ENCODE measurements at places on chromosomes 16 and 17.

DNA sequence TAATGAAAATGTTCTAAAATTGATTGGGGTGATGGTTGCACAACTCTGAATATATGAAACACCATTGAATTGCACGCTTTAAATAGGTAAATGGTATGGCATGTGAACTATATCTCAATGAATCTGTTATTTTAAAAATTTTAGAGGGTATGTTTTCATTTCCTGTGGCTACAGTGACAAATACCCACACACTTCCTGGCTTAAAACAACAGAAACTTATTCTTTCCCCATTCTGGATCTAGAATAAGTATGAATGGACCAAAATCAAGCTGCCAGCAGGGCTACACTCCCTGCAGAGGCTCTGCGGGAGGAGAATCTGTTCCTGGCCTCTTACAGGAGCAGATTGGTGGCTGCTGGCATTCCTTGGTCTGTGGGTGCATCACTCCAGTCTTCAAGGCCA lies 11.3 kb upstream of the PECAM1 start:
- no peak for DNase-seq

DNA sequence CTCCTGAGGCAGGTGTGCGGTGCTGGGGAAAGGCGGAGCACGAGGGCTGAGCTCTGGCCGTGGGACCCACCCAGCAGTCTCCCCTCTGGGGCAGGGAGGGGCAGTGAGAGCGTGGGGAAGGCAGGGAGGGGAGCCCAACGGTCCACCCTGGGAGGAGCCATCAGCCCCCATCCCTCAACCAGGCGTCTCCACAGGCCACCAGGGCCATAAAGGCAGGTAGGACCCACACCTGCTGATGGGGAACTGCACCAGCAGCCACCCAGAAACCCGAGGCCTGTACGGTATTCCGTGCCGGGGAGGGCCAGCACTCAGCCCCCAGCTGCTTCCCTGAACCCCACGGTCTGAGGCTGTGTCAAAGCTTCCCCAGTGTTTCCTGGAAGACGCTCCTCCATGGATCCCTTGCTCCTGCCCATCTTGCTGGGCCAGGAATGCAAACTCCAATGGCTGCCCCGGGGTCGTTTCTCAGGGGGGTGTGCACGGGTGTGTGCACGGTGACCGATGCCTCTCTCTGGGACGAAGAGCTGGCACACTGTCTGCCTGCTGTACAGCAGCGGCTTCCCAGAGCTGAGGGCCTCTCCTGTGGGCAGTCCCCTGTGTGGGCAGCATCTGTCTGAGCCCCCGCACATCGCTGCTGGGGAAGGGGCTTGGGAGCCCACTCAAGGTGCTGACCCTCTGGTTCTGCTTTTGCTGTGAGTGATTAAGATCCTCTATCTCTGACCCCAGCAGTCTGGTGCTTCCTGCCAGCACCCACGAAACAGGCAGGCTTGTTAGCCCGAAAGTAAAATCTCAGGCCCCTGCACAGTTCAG lies 17.2 kb upstream of the METRNL start:
- DNase-seq = no peak

DNA sequence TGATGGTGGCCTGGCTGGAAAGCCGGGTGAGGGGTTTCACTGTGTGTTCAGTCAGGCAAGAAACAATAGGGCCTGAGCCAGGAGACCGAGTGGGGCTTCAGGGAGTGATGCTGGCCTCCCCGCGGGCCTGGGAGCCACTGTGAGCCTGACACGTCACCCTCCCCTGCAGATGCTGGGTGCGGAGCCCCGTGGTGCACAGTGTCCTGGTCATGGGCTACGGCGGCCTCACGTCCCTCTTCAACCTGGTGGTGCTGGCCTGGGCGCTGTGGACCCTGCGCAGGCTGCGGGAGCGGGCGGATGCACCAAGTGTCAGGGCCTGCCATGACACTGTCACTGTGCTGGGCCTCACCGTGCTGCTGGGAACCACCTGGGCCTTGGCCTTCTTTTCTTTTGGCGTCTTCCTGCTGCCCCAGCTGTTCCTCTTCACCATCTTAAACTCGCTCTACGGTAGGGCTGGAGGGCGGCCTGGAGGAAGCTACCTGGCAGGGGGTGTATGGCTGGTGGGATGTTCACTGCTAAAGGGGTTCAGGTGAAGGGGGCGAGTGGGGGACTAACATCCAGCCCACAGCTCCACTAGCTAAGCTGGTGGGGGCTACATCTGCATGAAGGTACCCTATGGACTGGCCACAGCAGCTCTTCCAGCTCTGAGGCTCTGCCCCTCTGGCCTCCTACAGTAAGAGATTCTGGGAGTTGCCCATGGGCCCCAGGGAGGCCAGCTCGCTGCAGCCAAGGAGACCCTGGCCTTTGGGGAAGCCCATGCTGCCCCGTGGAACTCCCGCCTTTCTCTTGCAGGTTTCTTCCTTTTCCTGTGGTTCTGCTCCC lies 32.4 kb downstream of the ADGRG5 start:
- DNase-seq = no peak

DNA sequence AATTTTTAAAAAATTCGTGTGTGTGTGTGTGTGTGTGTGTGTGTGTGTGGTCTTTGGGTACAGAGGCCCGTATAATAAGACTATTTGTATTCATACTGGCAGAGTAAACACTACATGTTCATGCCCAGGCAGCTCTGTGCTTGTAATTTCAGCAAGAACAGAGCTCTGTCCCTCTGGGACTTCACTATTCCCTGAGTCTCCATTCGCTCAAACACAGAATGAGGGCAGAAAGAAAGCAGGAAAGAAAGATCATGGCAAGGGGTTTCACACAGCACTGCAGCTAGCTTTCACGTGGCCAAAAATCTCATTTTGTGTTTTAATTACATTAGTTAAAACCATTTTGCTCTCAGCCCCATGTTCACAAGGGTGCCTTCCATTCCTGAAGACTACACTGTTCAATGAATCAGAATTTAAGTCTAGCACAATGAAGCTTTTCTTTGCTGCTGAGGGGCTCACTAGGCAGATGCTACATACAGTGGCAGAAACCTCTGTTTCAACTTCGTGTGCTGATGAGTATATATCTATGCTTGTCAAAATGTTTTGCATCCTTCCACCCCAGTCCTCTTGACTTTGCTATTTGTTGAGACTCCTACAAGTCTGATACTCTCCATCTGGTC lies 198.4 kb upstream of the C17orf78 start:
- no peak for DNase-seq

DNA sequence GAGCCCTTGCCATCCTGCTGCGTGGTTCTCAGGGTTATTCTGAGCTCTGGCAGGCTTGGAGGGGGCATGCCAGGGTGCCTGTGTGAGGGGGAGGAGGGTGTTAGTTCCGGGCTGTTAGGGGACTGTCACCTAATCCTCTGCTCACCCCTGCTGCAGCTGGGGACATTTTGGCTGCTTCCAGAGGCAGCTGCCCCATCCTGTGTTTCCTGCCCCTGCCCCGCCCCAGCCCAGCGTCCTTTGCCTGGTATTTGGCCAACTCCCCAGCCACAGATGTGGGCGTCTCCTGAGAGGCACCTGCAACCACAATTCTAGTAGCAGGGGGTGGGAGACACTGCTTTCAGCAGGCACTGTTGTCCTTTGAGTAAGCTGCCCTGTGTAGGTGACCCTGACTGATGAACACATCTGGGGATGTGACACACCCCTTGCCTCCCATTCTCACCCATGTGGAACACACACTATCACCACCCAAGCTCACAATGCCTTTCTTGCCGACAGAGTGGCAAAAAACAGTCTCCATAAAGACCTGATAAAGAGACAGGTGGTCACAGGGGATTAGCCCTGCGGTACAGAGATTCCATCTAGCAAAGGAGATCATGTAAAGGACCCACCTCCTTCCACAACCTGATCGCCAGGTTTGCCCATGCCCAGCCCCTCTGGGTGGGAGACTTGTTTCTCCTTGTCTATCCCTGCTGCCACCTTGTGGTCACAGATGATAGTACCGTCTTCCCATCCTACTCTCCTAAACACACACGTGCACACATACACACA lies at the start of gene CHRNE:
Gene CHRNE, minus strand, starts transcription at position 48 of the 768 bp plus-strand sequence. Its CDS starts 35 bp downstream, at position 13.
- DNase-seq = peak; percentile 75

DNA sequence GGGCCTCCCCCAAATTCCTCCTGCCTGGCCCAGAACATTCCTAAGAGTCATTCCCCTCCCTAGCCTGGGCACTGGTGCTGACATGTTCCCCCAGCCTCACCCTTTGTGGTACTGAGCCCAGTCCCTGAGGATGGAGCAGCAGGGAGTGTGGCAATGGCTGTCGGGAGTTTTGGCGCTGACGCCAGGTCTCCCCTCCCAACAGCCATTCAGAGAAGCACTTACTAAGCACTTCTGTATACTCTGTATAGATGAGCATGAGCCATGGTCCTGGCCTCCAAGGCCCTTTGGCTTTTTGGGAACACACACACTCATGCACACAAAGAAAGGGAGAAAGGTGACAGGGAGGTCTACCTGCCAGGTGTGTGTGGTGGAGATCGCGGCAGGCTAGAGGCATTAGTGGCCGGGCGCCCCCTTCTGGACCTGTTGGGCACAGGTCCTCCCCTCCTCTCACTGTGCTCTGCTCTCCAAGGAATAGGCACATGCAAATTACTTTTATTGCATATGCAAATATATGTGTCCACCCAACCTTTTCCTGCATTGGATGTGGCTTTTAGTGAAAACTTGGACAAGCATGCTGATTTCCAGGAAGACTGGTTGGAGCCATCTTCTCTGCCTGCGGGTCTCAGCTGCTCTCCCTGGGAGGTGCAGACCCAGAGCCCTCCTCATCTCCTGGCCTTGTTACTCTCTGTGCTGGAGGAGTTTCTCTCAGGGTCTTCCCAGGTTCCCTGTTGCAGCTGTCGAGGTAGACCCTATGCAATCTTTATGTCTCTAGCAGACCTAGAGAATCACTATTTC lies 17.4 kb upstream of the C17orf107 start:
- DNase-seq = peak; percentile 49

- DNase-seq = no peak
These were observed 39.0 kb downstream of the IQCK start for GRCh38 chr16:19757026-19757425.

DNA sequence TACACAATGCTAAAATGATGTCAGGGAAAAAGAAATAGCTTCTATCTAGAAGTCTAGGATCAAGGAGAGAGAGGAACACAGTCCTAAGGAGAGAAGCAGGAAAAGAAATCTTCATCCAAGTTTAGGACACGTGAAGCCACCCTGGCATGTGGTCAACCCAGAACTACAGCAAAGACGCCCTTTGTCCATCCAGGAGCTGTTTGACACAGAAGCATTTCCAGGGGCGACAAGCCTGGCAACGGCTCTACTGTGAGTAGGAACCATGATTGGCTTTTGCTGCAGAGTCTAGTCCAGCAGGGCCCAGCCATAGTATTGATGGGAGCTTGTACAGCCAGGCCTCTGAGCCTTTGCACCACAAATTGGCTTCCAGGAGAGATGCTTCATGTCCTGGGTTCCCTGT lies 185.4 kb upstream of the RPL38 start:
- no peak for DNase-seq

- DNase-seq = no peak
These were observed 17.8 kb upstream of the OSGIN1 start for GRCh38 chr16:83935005-83935857.

- DNase-seq = no peak
These were observed 552.5 kb upstream of the EEF2KMT start for GRCh38 chr16:5649762-5650743.

DNA sequence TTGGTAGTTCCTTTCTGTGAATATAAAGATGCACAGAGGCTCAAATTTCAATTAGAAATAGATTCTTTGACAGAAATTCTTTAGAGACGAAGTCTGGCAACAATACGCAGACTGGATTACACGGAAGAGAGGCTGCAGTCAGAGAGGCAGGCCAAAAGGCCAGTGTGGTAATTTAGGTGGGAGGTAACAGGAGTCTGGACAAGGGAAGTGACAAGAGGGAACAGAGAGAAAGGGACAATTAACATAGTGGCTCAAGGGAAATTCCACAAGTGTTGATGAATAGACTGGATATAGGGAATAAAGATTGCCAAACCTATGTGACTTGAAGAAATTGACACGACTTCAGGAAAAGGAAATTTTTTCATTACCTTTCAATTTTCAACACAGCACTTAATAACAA lies 54.6 kb downstream of the STX8 start:
- no peak for DNase-seq

DNA sequence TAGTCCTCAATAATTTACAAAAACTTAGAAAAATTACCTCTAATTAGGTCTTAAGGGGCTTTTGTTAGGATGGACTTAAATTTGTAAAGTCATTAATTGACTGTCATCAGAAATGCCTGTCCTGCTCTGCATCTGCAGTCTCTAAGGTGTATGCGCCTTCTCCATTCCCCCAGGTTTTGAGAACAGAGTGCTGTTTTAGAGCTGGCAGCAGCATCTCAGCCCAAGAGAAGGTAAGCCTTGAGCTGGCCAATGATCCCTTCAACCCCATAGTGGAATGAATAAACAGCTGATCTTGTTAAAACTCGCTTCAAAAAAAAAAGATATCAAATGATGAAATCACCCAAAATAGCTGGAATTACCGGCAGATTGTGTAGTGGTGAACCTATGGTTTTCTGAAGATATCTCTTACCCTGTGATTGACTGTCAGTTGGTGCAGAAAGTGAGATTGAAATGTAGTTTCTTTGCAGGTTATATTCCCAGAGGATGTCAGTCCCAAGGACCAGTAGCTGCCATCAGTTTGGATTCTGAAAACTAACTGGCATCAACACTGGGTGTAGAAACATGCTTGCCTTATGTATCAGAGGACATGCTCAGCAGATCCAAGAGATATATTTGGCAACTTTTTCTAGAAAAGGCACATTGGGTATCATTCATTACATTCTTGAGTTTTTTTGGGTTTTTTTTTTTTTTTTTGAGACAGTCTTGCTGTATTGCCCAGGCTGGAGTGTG lies 25.7 kb downstream of the TRPV2 start:
- DNase-seq = no peak

DNA sequence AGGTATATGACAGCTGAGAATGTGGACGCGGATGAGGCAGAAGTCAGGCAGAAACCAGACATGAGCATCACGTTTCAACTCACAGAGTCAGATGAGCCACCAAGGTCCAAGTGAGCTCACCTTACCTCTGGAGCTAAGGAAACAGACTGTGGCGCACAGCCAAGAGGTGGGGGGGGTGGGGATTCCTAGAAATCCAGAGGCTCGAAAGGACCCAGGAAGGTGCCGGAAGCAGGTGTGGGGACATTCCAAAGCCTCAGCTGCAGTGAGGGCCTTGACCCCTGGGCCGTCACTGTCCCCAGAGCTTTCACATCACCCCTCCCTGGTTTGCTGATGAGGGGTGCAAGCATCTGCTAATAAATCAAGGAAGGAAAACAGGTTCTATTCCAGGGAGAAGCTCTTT lies 29.3 kb upstream of the RCVRN start:
- no peak for DNase-seq

DNA sequence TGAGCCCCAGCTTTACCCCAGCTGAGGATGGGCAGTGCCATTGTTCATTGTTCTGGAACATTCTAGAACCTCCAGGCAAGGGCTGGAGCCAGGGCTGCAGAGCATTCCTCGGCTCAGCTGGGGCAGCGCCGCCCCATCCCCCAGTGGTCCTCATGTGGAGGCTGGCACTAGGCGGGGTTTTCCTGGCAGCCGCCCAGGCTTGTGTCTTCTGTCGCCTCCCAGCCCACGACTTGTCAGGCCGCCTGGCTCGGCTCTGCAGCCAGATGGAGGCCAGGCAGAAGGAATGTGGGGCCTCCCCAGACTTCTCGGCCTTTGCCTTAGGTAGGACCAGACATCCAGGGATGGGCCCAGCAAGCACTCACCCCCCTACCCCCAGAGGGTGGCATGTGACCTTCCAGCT lies at the start of gene TMEM95:
Gene TMEM95, plus strand, starts transcription at position 104 of the 400 bp plus-strand sequence. Its CDS starts 49 bp downstream, at position 153.
- no peak for DNase-seq
